ENCODE measurements at places on chromosomes 2 and 18.
A peak's percentile ranks its signal among the peaks of the same experiment; 100 is the strongest.

GRCh38 chr2:31523871-31524492 is 56.8 kb downstream of the SRD5A2 start:
- peak; percentile 16 for DNase-seq

DNA sequence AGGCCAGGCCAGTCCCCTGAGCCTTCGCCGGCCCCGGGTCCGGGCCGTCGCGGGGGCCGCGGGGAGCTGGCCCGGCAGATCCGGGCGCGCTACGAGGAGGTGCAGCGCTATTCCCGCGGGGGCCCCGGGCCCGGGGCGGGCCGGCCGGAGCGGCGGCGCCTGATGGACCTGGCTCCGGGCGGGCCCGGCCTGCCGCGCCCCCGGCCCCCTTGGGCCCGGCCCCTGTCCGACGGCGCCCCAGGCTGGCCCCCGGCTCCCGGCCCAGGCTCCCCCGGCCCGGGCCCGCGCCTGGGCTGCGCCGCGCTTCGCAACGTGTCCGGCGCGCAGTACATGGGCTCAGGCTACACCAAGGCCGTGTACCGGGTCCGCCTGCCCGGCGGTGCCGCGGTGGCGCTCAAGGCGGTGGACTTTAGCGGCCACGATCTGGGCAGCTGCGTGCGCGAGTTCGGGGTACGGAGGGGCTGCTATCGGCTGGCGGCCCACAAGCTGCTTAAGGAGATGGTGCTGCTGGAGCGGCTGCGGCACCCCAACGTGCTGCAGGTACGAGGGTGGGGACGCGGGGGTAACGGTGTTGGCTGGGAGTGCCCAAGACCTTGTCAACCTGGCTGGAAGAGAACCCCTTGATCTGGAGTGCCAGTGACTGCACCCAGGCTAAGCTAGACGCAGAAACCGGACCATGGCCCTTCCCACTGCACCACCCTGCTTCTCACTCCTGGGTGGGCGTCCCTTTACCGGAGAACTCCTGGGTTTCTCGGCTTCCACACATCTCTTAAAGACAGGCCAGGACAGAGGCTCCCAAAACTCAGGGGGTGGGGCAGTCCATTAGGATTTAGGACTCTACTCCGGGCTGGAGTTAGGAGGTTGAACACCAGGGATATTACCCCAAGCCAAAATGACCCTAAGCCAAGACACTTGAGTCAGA is 739 bp downstream of the PKDCC start:
- DNase-seq = no peak

- DNase-seq = no peak
These were observed 47.5 kb downstream of the EML4 start for GRCh38 chr2:42216694-42217093.

- no peak for DNase-seq
These were observed 95.4 kb upstream of the FZD7 start for GRCh38 chr2:201938156-201938775.

DNA sequence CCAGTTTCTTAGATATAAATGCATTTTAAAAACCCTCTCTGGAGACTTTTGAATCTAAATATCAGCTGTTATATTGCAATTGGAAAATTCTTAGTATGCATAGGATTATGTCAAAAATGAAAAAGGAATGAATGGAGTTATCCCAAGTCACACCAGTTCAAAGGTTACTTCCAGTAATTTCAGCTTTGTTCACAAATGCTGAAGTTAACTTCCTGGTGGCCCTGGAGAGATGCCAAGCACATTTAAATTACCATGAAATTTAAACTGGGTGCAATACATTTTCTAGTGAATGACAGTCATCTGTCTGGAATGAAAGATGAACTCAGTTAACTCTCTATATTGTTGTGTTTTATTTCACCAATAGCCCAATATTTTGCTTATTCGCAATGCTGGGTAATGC is 753.9 kb downstream of the SUCLG1 start:
- no peak for DNase-seq

GRCh38 chr2:210862283-210863065 is 306.1 kb downstream of the CPS1 start:
- no peak for DNase-seq

DNA sequence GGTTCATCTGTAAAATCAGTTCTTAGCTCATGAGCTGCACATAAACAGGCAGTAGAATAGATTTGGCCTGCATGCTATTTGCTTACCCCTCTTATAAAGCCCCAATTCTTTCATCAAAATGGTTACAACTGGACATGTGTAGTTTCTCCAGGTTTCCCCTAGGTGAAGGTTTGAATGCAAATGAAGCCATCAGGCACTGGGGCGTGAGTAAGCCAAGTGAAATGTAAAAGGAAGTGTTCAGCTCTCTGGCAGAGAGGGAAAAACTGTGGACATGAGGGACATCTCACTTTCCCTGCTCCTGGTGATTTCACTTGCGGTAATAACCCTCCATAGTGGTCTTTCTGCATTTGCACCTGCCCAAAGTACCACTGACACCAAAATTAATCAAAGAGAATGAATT is 1402.3 kb upstream of the LRRTM1 start:
- DNase-seq = no peak

DNA sequence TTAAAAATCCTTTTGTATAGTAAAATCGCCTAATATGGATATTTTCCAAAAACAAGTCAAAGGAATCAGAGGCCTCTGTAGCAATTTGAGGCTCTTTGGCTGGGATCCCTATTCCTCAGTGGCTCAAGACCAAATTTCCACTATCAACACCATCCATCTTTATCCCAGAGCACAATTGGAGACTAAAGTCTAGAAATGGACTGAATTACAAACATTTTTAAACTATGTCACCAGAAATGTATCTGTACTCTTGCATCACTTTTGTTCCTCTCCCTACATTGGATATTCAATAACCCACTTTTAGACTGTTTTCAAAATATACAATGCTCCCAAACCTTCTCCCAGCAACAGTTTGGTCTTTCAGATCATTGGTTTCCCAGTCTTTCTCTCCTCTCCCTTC is 140.4 kb upstream of the KLHL29 start:
- DNase-seq = no peak

GRCh38 chr18:75760208-75760607 is 332.7 kb upstream of the SMIM21 start:
- no peak for DNase-seq

- no peak for DNase-seq
These were observed 74.1 kb upstream of the FOSL2 start for GRCh38 chr2:28318462-28319117.

Measured in stimulated activated CD4-positive, alpha-beta T cell treated with anti-CD3 and anti-CD28 coated beads, TNF-alpha, amount 100 ng/mL, for 24 hours (primary cell).